Neural progenitor cell (in vitro differentiated cells): ENCODE measurements at places on chromosomes 7 and 10.

DNA sequence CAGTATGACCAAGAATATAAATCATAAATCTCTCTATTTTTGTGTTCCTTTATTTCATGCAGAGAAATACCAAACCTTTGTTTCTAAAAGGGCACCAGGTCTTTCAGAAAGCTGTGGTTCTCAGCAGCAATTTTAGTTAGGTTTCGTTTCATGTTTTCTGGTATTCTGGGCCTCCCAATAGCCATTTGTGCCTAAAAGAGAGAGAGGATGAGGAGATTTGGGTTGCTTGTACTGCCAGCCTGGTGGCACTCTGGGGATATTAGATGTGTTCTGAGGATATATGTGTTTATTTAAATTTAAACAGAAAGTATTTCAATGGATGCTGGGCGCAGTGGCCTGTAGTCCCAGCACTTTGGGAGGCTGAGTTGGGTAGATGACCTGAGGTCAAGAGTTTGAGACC lies 471.7 kb downstream of the AUTS2 start:
- no peak for DNase-seq

- no peak for DNase-seq
Observed at GRCh38 chr7:80467069-80467468, 44.8 kb downstream of the GNAT3 start.

- DNase-seq = no peak
Observed at GRCh38 chr7:112144284-112145059, 61.7 kb downstream of the DOCK4 start.

DNA sequence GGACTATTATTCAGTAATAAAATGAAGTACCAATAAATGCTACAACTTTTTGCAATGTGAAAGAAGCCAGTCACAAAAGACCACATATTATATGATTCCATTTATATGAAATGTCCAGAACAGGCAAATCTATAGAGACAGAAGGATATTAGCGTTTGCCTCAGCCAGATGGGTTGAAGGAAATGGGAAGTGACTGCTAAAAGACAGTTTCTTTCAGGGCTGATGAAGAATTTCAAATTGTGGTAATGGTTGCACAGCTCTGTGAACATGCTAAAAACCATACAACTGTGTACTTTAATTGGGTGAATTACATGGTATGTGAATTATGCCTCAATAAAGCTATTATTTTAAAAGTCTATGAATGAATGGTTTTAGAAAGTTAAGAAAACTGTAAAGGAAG lies 23.9 kb upstream of the REEP3 start:
- no peak for DNase-seq

DNA sequence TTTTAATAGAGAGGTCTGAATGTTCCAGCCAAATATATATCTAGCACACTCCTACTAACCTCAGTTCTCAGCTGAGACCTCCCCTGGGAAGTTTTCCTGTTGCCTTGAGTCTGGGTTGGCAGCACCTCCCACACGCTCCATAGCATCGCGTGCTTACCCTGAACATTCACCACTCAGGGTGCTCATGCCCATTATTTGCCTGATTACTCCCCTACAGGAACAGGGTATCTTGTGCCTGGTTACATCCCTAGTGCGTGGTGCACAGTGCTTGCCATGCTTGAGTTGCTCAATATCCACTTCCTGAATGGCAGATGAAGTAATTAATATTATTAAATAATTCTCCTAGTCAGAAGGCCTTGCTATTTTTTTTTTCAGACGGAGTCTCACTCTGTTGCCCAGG lies 269.9 kb upstream of the IMMP2L start:
- DNase-seq = no peak

DNA sequence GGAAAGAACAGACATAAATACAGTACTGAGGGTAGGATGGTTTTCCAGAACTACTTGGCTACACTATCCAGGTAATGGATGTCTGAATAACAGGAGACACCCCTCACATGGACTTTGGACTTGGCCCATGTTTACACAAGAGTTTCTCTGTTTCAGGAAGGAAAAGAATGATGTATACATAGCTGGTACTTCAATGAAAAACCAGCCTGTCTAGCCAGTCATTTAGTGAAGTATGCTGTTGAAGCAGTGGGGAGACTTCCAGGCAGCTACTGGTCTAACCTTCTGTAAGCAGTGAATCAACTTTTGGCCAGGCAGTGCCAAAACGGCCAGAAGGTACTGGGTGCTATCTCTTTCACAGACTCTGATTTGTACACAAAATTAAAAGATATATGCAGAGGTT lies 135.0 kb downstream of the MBL2 start:
- DNase-seq = no peak

- no peak for DNase-seq
Observed at GRCh38 chr7:50211130-50212015, 93.1 kb upstream of the IKZF1 start.

- peak; percentile 70 for DNase-seq
Observed at GRCh38 chr7:95865716-95866371, 93.5 kb downstream of the DYNC1I1 start.

GRCh38 chr7:82375713-82376112 lies 67.9 kb downstream of the CACNA2D1 start:
- DNase-seq = no peak

GRCh38 chr10:27605318-27605717 lies 101.2 kb downstream of the RAB18 start:
- no peak for DNase-seq

GRCh38 chr10:124220971-124221355 lies 127.6 kb upstream of the CHST15 start:
- no peak for DNase-seq

- DNase-seq = no peak
Observed at GRCh38 chr10:124156524-124157260, 63.3 kb upstream of the CHST15 start.

- no peak for DNase-seq
Observed at GRCh38 chr10:70222340-70222794, 10.9 kb downstream of the PPA1 start.

DNA sequence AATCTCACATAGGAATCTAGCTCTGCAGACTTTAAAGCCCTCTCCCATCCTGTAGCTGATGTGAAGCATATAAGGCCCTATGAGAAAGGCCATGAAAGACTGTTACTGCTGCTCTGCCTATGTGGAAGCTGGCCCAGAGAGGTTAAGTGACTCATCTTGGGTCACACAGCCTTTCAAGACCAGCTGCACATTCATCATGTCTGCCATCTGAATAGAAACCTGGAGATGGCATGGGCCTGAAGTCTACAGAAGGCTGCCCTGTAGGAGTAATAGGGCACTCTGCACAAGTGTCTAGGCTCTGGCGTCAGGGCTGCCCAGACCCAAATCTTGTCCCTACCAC lies 59.4 kb upstream of the COL13A1 start:
- no peak for DNase-seq

DNA sequence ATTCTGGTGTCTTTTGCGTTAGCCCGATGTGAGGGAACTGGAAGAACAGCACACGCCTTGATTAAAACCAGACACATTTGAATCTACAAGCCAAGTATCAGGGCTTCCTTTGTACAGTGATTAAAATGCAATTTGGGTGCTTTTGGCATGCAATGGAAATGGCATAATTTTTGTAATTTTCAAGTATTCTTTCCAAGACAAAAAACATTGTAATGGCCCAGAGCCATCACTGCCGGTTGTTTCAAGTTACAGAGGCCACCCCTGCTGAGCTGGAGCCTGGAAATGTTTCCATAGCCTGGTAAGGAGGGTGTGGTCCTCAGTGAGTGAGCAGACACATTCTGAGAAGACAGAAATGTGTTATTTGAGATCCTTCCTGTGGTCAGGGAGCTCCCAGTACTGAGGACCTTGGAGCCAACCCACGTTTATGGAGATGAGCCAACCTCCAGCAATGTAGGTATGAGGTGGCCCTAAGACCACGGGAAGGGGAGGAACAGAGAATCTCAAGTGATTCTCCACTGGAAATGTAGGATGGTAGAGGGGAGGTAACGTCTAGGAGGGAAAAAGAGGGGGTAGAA lies 20.9 kb downstream of the TEX36 start:
- no peak for DNase-seq

DNA sequence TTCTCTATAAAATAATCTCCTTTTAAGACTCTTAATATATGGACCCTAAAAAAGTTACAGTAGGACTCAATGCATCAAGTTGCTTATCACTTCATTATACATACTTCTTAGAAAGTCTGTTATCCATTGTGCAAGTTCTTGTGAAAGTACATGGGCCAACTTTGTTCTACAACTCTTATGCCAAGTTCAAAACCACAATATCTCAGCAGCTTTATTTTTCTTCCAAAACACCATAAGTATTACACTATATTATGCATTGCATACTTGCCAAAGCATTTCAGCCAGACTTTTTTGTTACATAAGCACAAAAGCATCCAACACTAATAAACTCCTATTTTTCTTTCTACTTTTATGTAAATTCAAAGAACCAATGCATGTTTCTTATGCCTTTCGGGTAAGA lies 94.4 kb downstream of the AHR start:
- DNase-seq = no peak

DNA sequence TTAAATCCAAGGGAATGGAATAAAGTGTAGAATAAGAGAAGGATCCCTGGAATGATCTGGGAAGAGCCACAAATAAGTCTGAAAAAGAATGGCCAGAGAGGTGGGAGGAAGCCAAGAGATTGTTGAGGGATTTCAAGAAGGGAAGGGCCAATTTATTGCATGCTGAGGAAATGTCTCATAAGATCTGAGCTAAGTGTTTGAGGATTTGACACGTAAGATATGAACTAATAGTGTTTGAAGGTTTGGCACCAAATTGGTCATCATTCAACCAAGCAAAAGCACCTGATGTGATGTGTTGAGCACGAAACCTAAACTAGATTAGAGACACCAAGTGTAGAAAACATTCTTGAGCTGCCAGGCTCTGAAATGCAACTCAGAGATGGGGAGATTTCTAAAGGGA lies 97.9 kb downstream of the TSPAN12 start:
- DNase-seq = no peak

DNA sequence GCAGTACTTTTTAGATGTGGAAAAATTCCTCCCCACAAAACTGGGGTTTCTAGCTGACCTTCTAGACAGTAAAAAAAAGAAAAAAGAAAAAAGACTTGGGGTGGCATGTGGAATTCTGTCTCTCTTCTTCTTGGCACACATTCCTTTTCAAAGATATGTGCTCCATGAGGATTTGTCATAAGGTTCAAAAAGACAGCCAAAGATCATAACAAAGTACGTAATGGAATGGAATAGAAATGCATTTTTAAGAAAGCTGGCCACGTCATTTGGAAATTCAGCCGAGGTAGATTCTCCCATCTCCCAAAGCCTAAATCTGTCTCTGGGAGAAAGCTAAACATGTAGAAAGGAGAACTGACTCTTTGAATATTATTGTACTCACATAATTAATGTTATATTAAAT lies 381.3 kb upstream of the NFE2L3 start:
- no peak for DNase-seq

- DNase-seq = peak; percentile 79
Observed at GRCh38 chr10:112565434-112566053, 118.5 kb downstream of the VTI1A start.

DNA sequence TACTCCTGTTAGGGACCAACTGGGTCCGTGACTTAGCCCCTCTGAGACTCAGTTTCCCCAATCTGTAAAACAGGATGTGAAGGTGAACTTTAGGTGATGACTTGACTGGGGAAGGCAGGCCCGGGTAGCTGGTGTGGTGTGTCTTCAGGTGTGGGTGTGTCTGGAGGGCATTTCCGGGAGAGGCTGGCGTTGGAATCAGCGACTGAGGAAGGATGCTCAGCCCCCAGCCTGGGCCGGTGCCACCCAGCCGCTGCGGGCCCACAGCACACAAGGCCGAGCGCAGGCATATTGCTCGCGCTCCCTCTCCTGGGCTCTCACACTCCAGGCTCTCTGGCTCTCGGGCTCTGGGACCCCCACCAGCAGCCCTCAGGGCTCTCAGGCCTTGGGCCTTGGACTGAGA lies 31.7 kb upstream of the CNPY1 start:
- DNase-seq = no peak

DNA sequence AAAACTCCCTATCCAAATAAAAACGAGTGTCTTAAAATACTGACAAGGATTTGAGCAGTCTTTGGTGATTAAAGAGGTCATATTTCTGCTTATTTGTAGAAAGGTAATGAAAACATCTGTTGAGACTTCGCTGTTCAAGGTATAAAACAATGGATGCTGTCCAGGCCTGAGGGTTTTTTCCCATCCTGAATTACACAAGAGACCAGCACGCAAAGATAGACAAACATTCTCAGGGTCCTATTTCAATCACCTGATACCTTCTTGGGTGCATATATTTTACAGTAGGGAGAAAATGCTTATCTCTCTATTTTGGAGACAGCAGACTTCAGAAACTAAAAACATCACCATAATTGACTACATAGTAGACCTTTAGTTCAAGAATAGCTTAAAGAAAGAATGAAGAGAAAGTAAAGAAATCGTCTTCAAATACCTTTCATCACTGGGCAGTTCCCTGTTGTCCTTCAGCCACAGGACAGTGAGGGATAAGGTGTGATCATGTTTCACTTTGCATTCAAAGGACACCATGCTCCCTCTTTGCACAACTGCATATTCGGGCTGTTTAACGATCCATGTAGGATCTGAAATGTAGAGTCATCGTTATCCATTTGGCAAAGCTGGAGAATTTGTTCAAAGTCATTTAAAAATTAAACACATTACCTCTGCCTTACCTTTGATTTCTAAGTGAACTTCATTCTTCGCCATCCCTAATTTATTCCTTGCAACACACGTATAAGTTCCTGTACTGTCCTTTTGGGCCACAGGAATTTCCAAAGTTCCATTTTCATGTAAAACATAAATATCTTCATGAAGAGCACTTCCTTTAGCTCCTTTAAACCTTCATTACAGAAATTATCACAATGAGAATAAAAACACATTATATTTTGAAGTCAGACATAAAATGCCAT lies 63.7 kb upstream of the LAMB4 start:
- no peak for DNase-seq

- no peak for DNase-seq
Observed at GRCh38 chr10:114053946-114054345, 10.3 kb downstream of the ADRB1 start.

DNA sequence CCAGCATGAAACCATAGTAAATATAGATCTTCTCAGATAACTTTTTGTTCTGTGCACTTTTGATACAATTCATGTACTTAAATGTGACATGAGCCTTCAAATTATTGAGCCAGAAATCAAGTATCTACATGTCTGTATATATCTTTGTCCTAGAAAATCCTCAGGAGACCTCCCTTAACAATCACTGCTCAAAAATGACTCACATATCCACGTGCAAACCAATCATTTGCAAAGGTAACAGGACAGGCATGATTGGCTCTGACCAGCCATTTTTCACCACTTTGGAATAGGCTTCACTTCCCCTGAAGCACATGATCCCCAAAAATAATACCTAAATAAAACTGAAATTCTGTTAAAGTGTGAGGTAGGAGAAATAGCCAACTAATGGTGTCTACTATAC lies 902.5 kb downstream of the PCDH15 start:
- no peak for DNase-seq

DNA sequence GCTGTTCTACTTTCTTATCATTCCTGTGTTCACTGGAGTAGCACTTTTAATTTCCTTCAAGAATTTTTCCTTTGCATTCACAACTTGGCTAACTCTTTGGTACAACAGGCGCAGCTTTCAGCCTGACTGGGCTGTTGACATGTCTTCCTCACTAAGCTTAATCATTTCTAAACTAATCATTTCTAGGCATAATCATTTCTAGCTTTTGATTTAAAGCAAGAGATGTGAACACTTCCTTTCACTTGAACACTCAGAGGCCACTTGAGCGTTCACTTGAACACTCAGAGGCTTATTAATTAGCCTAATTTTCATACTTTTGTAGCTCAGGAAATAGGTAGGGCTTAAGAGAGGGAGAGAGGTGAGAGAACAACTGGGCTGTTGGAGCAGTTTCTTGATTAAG lies 15.9 kb downstream of the C10orf90 start:
- DNase-seq = no peak
